ENCODE measurements at places on chromosomes 7 and 10. TPM values are rescaled to one million over a fixed set of nuclear protein-coding genes. Genes with fewer than 3 reads are reported as not detected.
A peak's percentile ranks its signal among the peaks of the same experiment; 100 is the strongest.

DNA sequence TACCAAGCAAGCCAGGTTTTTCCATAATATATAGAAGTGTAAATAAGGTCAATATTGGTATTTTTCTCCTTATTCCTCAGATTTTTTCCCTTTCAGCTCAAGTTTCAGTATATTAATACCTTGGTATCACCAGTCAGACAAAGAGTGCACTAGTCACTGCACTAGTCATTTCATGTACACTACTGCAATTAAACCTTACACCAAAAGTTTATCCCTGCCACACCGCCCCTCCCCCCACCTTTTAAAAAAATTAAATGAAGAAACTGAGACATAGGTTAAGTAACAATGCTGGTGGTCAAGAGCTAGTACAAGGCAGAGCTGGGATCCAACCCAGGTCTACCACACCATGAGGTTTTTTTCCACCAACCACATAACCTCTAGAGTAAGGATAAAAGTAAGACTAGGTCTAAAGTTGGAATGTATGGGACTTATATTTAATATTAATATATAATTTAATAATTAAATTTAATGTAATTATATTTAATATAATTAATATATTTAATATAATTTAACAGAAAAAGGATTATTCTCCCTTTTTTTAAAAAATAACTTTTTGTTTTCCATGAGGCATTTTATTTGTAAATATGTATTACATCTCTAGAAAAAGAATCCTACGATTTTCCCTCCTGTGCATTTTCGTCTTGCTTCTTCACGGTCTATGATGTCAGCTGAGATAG is 68.5 kb downstream of the NT5C2 start:
- DNase-seq: no peak

GRCh38 chr7:66967029-66967428 is 28.4 kb downstream of the SBDS start:
- no peak for DNase-seq

Gene HIPK2
- 18.1 TPM for polyA plus RNA-seq

GRCh38 chr10:34816501-34817002 is 1.5 kb upstream of the PARD3 start:
- no peak for DNase-seq

- no peak for DNase-seq
These were observed 199.5 kb downstream of the SKAP2 start for GRCh38 chr7:26664735-26665416.

GRCh38 chr7:7979558-7979957 is 11.0 kb downstream of the GLCCI1 start:
- no peak for DNase-seq

GRCh38 chr7:38007096-38007495 is 86.7 kb downstream of the EPDR1 start:
- no peak for DNase-seq

- no peak for DNase-seq
These were observed 779 bp upstream of the ADCK2 start for GRCh38 chr7:140671966-140672365.

DNA sequence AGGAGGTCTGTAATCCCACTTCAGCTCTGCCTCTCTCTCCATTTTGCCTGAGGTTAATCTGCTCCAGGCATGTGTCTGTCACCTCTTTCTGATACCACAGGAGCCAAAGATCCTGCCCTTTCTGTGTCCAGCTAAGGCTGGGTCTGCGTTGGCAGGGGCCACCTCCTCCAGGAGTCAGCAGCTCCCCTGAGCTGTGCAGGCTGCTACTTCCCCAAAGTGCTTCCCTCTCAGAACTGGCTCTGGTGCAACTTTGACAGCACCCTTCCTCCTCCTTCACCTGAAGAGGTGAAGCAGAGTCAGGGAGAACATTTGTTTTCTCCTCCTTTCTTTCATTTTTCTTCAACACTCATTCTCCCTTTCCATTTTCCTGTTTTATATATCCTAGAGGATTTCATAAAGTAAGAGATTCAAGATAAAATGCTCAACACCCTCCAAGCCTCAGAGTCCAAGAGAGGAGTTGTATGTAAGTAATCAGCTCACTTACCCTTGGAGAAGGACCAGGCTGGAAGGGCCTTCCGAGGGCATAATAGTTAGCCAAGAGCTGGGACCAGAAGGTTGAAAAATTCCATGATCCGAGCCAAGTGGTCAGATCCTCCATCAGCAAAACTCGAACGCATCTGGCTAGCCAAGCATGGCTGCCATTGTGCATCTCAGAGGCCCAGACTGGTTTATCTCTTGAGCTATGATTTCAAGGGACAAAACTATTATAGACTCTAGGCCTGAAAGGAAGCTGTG is 257.3 kb downstream of the PTEN start:
- no peak for DNase-seq

Gene GPR15LG
- polyA plus RNA-seq: not detected

DNA sequence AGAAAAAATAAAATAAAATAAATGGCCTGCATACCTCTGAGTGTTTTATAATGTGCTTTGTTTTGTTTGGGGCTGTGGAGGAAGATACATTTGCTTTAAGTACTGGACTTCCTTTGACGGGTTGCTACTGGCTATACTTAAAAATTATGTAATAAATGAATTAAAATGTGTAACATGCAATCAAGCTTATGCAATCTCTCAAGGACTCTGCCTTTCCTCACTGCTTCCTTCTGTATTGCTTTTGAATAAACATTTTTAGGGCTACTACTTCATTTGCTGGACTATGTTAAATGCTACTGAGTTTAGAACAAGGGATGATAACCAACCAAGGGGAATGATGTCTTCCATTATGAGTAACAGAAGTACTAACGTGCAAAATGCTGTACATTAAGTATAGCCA is 91.6 kb downstream of the ETV1 start:
- no peak for DNase-seq

Gene OIT3
- 19.0 TPM for polyA plus RNA-seq

DNA sequence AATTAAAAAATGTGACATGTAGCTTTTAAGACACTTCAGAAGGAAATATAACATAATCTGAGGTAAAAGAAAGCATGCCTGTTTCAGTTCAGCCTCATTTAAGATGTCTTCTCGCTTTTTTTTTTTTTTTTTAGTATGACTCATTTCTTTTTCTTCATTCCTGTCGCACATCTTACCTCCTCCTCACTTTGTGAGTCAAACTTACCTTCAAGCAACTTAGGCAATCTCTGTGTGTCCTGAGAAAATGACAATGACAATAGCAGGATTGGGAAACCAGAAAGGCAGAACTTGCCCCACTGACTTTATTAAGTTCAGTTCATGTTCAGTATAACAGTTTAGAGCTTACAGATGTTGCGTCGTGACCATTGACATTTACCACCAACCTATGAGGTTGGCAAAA is 7.7 kb downstream of the PTN start:
- no peak for DNase-seq

Gene CDK14
- polyA plus RNA-seq: 4.2 TPM

GRCh38 chr7:15280078-15280733 is 281.6 kb downstream of the AGMO start:
- DNase-seq: no peak

- no peak for DNase-seq
These were observed 155.7 kb downstream of the PLXNA4 start for GRCh38 chr7:132420527-132420926.

Gene LLCFC1
- not detected for polyA plus RNA-seq

Gene DENND2A
- polyA plus RNA-seq: 1.2 TPM

DNA sequence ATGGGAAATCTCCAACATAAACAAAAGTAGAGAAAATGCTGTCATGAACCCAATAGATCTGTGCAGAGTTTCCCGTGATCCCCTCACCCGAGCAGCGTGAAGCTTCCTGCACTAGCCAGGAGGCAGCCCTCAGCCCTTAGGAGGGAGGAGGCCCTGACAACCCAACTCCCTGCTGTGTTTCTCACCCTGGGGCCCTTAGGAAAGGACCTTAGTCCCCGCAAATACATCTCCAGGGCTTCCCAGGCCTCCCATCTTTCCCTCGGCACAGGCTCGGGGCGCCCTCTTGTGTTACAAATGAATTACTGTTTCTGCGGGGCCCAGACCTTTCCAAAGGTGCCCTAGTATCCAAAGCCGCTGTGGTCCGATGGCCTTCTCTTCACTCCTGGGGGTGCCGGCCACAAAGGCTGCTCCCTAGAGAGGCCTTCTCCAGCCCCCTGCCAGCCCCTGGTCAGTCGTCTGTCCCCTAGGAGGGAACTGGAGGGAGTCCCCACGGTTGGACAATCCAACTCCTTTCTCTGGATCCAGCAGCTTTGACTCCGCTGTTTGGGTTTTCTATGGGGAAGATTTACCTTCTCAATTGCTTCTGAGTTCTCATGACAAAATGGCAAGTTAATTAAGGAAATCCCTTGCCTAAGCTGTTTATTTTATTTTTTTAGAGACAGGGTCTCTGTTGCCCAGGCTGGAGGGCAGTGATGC is 49.9 kb upstream of the SH2B2 start:
- DNase-seq: peak; percentile 69

DNA sequence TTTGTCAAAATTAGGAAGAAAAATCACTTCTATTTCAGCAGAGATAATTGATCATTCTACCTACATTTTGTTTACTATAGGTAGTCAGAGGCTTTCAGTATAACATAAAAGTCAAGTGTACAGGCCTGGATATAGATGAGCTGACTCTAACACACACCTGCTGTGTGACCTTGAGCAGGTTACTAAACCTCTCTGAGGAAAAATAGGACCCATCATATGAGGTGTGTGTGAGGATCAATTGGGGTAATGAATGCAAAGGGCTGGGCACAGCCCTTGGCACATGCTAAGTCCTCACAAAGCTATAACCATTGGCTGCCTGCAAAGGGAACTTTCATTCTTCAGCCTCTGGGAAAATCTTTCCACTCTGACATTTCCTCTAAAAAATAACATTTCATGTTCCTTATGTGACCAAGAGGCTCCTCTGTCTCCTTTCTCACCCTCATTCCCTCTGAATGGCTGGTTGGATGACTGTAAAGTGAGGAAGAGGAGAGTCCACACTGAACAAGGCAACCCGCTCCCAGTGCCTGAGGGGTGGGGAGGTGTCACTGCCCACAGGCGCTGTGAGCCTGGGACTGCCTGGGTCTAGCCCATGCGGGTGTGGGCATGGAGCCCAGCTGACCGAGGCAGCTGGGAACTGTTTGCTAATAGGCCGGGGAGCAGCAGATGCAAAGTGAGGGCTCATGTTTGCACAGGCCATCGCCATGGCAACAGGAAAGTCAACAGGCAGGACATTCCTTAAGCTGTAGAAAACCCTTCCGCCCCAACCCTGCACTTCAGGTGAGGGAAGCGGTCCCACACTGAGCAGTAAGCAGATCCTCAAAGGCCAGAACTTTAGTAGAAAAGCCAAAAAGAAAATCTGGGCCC is 36.8 kb downstream of the MYOF start:
- DNase-seq: peak; percentile 73

Gene WDR86
- 0.78 TPM for polyA plus RNA-seq

Gene LIPN
- polyA plus RNA-seq: 0.07 TPM

Gene C10orf88
- 2.2 TPM for polyA plus RNA-seq

GRCh38 chr10:62826273-62826672 is 10.1 kb upstream of the EGR2 start:
- DNase-seq: no peak

GRCh38 chr10:44990302-44990655 is 10.4 kb upstream of the ZNF22 start:
- no peak for DNase-seq

- no peak for DNase-seq
These were observed 342.5 kb downstream of the PTEN start for GRCh38 chr10:88205842-88206446.

Gene TSPAN14
- 27.6 TPM for polyA plus RNA-seq

- peak; percentile 64 for DNase-seq
These were observed 91.9 kb upstream of the JAZF1 start for GRCh38 chr7:28272461-28272877.

DNA sequence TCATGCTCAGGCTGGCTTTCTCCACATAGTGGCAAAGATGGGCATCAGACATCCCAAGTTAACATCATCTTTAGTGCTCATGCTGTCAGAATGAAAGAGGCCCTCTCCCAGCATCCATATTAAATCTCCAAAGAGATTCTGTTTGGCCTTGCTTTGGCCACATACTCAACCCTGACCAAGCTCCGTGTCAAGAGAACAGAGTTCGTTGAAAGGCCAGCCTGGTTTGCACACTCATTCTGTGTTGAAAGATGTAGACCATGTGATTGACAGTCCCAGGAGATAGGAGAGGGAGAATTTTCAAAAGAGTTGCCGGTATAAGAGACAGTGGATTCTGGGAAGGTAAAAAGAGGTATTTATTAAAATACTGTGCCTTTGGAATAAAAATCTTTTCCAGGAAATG is 19.7 kb downstream of the MET start:
- DNase-seq: no peak

DNA sequence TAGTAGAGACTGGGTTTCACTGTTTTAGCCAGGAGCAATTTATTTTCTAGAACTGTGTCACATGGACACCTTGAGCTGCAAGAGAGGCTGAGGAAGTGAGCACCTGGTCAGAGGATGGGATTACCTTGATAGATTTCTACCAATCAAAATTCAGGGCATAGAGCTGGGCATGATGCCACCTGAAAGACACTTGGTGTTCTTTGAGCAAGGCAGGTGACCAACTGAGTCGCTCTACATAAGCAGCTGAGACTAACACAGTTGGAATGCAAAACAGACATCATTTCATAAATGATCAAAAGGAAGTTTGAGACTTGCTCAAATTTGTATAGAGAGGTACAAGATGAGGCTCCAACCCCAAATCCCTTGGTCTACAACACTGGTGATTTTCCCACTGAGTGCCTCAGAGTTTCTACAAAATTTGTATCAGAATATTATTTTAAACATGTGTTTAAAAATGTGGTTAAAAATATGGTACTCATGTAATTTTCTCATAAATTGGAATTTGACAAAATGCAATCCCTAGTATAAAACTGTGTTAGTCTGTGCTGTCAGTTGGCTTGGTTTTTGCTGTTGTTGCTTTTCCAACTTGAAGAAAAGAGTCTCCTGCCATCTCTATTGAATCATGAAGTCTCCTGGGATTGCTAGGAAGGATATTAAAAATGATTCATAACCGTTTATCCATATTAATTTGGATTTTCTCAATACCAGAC is 156.4 kb upstream of the MDFIC start:
- DNase-seq: no peak

DNA sequence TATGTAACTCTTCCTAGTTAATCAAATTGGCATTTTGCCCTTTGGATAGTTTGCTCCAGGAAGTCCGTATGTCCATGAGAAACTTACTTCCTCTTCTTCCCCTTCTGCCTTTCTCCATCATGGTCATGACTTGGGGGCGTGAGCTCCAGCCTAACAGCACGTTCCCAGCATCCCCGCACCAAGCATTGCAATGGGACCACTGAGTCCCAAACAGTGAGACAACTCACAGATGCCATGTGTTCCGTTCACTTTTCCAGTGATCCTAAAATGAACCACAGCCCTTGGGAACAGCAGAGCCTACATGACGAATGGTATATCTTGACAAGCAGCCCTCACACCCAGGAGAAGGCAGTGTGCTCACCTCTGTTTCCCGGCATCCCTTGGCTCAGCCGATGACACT is 10.7 kb downstream of the BTBD16 start:
- DNase-seq: no peak

GRCh38 chr7:139059905-139060304 is 24.1 kb upstream of the ZC3HAV1L start:
- DNase-seq: no peak

GRCh38 chr7:13904007-13904406 is 85.5 kb downstream of the ETV1 start:
- no peak for DNase-seq

Gene EXOC6
- 6.5 TPM for polyA plus RNA-seq

- DNase-seq: no peak
These were observed 5.8 kb downstream of the TBRG4 start for GRCh38 chr7:45105588-45106188.

- no peak for DNase-seq
These were observed 107.3 kb downstream of the AHR start for GRCh38 chr7:17405786-17406185.

GRCh38 chr7:4164556-4164955 is 517.5 kb upstream of the FOXK1 start:
- DNase-seq: no peak

All from liver (tissue), 10 donors.